NCI-H748 treated with DMSO at 0.1 percent for 48 hours (cell line): ENCODE measurements at places on chromosomes 13 and 19.

- no peak for DNase-seq
These were observed 8.1 kb upstream of the MUC16 start for GRCh38 chr19:9018163-9018875.

DNA sequence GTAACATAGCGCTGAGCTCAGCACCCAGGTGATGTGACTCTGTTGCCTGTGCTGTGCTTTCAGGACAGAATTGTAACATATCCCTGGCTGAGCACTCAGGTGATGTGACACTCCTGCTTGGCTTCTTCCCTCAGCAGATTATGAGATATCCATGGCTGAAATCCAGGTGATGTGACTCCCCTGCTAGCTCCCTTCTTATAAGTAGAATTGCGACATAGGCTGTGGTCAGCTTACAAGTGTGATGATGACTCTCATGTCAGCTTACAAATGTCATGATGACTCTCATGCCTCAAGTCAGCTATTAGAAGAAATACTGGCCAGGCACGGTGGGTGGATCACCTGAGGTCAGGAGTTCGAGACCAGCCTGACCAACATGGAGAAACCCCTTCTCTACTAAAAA lies 14.3 kb upstream of the ZNF429 start:
- no peak for DNase-seq

GRCh38 chr19:3003046-3003445 lies 25.7 kb downstream of the TLE6 start:
- DNase-seq = no peak

- no peak for DNase-seq
These were observed 306.1 kb downstream of the DCT start for GRCh38 chr13:94173312-94173854.

DNA sequence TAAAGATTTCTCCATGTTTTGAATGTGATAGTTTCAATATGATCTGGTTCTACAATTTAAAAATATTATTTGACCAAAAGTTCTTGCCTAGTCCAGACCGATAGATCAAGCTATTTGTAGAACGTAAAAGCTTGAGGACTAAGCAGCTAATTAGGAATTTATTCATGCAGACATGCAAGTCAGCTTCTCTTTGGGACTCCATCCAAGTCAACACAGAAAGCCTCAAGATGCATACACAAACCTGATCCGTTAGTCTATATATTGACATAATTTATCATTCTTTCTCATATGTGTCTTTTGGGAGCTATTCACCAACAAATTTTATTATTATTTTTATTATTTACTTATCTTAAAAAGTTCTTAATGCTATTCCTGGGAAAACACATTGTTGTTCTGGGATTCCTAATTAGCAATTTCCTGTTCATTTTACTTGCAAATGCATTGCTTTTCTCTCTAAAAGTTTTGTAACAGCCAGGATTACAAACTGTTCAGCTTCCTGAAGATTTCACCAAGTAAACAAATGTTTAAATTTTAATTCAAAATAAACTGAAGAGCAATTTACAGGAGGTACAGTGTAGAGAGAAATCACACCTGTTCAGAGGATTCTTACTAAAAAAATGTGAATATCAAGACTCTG lies 375.3 kb downstream of the GPC5 start:
- no peak for DNase-seq

DNA sequence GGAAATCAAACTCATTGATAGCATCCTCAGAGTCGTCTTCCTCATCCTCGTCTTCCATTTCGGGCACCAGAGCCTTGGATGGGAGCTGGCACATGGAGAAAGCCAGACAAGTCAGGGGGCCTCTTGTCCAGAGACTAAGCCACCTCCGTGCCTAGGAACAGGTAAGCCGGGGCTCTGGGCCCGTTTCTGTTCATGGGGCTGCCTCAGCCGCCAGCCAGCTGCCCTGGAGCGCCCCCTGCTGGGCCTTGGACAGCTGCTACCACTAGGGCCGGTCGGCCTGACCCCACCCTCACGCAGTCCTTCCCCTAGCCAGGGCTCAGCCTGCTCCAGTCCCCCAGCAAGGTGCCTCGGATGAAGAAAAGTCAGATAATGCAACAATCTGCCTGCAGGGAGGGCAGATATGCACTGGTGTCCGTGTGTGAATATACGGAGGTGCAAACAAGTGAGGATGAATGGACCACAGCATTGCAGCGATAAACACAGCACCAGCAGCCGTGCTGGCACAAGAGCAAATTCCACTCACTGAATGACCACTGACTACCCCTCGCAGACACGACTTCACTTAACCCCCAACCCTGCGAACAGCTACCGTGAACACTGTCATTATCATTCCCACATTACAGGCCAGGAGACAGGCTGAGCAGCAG lies 11.9 kb upstream of the PRKD2 start:
- no peak for DNase-seq

DNA sequence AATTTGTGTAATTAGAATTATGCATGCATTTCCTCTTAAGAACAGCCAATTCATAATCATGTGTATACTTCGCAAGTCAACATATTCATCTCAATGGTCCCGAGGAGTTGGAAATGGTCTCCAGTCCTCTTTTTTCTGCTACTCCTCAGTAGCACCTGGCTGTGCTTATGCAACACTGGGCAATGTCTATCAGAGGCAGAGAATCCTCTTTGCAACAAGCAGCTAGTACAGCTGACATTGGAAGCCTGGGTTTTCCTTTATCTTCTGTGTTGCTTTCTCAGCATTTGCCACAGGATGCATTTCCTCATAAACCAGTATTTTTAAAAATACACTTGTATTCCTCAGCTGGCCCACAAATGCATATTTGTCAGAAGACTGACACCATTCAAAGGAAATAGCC lies 405.3 kb upstream of the GPC6 start:
- DNase-seq = peak; percentile 43

GRCh38 chr13:89227356-89227755 lies 1556.2 kb downstream of the SLITRK5 start:
- DNase-seq = no peak

DNA sequence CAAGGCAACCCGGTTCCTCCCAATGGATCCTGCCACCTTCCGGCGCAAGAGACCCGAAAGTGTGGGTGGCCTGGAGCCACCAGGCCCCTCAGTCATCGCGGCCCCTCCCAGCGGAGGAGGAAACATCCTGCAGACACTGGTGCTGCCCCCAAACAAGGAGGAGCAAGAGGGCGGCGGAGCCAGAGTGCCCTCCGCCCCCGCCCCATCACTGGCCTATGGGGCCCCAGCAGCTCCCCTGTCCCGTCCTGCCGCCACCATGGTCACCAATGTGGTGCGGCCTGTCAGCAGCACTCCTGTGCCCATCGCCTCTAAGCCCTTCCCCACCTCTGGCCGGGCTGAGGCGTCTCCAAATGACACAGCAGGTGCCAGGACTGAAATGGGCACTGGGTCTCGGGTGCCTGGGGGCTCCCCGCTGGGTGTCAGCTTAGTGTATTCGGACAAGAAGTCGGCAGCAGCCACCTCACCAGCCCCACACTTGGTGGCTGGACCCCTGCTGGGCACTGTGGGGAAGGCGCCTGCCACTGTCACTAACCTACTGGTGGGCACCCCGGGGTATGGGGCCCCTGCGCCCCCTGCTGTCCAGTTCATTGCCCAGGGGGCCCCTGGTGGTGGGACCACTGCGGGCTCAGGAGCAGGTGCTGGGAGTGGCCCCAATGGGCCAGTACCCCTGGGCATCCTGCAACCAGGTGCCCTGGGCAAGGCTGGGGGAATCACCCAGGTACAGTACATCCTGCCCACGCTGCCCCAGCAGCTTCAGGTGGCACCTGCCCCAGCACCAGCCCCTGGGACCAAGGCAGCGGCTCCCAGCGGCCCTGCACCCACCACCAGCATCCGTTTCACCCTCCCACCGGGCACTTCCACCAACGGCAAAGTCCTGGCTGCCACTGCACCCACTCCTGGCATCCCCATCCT lies 11.2 kb upstream of the PRR19 start:
- no peak for DNase-seq

DNA sequence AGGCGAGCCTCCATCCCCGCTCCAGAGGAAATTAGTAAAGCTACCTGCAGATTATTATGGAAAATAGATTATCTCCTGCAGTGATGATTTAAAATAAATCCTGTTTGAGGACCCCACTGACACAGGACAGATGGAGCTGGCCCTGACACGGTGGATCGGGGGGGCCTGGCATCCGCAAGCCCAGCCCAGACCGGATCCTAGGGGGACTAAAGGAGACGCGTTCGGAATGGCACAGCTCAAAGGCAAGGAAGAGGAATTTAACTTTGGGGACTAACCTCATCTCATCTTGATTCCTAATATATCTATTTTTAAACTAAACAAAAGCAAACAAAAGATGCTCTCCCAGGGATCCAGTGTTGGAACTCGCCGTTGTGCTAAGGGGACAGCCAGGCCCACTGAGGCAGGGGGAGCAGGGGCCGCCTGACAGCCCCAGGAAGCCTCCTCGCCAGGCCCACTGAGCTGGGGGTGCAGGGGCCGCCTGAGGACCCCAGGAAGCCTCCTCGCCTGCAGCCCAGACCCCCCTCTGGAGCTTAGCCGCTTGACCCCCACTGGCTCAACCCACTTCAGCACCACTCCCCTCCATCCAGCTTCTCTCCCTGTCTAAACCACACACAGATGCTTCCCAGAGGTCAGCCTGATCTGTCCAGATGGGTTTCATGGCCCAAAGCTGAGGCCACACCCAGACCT lies 78.6 kb downstream of the SPACA7 start:
- DNase-seq = no peak

GRCh38 chr19:15236886-15237285 lies 4.6 kb upstream of the EPHX3 start:
- DNase-seq = no peak

- no peak for DNase-seq
These were observed 173.0 kb downstream of the OLFM4 start for GRCh38 chr13:53201454-53202225.

DNA sequence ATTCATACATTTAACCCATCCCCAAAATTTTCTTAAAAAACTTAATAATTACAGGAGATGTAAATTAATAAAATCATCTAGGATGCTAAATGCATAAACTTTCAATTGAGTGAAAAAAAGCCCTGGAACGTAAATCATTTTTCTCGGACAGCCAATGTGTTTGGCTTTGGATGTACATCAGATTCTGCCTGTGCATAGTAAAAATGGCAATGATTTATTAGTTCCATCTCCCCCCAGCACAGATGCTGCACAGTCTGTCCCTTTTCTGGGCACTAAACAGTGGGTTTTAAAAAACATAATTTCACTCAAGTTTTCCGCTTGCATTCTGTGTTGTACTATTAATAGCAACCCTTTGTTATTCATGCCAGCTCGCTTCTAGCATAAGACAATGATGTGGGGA lies 147.7 kb downstream of the TM9SF2 start:
- no peak for DNase-seq

DNA sequence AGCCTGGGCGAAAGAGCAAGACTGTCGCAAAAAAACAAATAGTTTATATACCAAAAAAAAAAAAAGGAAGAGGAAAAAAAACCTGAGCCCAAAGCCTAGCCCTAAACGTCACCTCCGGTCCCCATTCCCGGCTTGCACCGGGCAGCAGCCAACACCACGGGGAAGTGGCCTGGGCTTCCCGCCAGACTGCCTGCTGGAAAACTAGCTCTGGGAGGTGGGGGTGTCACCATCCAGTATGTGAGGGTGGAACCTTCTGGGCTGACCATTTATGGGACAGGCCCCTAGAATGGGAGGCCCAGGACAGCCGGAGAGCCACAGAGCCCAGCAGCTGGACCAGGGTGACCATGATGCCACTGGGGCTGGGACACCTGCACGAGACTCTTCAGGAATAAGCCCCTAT lies 37.3 kb downstream of the IL12RB1 start:
- DNase-seq = no peak

DNA sequence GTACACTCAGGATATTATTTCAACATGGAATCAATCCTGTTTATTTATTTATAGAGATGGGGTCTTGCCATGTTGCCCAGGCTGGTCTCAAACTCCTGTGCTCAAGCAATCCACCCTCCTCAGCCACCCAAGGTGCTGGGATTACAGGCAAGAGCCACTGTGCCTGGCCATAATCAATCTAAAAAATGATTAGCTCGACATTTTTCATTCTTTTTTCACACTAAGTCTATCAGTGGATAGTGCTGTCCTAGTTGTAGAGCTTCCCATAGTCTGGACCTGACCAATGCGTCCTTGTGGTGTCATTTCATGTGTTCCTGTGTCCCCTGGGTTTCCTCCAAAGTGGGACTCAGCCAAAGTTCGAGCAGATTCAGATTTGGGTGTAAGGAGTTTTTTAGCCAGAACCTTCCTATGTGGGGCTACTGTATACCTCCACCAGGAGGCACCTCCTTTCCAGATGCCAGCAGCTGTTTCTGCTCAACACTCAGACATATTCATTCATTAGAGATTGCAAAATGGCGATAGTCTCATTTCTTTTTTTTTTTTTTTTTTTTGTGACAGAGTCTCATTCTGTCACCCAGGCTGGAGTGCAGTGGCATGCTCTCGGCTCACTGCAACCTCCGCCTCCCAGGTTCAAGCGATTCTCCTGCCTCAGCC lies 61.1 kb downstream of the MAP4K1 start:
- DNase-seq = no peak

- peak; percentile 69 for DNase-seq
These were observed 17.9 kb downstream of the BRSK1 start for GRCh38 chr19:55301459-55302317.

DNA sequence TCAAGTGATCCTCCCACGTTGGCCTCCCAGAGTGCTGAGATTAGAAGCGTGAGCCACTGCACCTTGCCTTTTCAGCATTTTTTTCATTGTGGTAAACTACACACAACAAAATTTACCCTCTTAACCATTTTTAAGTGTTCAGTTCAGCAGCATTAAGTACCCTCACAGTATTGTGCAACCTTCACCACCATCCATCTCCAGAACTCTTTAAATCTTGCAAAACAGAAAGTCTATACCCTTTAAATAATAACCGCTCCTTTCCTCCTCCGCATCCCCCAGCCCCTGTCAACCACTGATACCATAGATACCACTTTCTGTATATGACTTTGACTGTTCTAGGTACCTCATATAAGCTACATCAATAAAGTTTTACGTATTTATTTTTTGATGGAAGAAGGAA lies 20.8 kb upstream of the CASP14 start:
- DNase-seq = no peak

DNA sequence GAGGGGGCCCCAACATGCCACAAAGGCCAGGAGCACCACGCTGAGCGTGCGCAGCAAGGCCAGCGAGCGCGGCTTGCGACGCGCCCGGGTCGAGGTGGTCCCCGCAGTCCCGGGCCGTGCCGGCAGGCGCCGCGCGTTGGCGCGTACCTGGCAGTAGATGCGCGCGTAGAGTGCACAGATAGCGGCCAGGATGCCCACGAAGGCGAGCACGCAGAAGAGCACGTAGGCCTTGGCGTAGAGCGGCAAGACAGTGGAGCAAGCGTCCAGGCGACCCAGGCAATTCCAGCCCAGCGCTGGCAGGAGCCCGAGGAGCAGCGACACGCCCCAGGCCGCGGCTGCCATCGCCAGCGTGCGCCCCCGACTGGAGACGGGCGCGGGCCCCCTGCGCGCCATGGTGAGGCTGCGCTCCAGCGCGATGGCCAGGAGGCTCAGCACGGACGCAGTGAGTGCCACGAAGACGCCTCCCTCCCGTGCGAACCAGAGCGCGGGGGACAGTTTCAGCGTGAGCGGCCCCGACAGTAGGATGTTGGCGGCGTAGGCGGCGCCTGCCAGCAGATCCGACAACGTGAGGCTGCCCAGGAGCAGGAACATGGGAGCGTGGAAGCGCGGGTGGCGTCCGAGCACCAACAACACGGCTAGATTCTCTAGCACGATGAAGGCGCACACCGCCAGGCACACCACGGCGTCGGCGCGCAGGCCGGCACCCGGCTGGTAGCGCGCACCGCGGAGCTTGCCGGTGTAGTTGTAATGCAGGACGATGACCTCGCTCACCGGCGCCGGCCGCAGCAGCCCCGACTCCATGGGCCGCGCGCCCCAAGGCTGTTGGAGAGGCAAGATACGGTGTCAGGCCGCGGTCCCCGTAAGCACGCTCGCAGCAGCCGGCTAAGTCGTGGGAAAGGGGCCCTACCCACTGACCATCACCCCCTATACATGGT lies 2.8 kb downstream of the S1PR5 start:
- no peak for DNase-seq

GRCh38 chr13:110734561-110734960 lies 21.1 kb downstream of the ING1 start:
- no peak for DNase-seq
